ENCODE measurements at places on chromosomes 1 and 21.

GRCh38 chr1:16075337-16076030, 2.0 kb upstream of the FAM131C start:
- peak; percentile 90 for DNase-seq

GRCh38 chr1:223221686-223222085, 78.6 kb upstream of the TLR5 start:
- no peak for DNase-seq

DNA sequence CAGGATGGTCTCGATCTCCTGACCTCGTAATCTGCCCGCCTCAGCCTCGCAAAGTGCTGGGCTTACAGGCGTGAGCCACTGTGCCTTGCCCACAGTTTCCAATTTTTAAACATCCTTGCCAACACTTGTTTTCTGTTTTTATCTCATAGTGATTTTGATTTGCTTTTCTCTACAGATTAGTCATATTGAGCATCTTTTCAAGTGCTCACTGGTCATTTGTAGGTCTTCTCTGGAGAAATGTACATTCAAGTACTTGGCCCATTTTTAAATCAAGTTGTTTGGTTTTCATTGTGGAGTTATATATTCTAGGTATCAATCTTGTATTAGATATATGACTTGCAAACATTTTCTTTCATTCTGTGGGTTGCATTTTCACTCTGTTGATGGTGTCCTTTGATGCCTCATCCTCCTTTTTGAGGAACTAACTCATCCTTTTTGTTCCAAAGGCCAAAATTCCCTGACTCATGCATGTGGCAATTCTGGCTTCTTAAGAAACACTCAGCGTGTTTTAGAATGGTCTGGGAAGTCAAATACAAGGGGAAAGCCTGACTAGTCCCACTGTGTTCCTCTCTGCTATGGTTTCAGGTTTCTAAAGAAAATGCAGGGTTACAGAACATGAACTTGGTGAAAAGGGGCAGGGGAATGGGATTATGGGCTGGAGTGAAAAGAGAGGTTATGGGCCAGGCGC, 37.3 kb downstream of the PTAFR start:
- peak; percentile 94 for DNase-seq

- DNase-seq = no peak
Observed at GRCh38 chr1:178580096-178580495, 67.2 kb downstream of the TEX35 start.

- DNase-seq = peak; percentile 89
Observed at GRCh38 chr1:167936930-167937708, at the start of gene MPC2. TSS of gene MPC2 (minus strand) at chr1:167937072. CDS start at chr1:167935841, 1,231 bp downstream.

All from GM23248 (cell line).